ENCODE measurements at places on chromosomes 13 and 19.

- DNase-seq = no peak
Observed at GRCh38 chr13:105952973-105953290, 582.5 kb downstream of the EFNB2 start.

DNA sequence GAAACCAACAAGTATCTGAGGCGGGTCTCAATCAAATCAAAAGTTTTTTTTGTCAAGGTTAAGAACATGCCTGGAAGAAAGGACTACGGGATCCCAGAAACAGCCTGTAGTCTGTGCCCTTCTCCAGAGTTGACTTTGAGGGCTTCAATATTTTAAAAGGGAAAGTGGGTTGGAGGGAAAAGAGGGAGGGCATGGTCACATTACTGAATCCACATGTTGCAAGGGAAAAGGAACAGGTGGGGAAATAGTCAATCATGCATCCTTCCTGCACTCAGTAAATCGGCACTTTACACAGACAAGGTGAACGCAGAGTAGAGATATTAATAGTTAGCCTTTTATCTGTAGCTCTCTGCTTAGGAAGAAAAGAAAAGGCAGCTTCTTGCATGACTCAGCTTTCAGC is 808.5 kb downstream of the UQCRFS1 start:
- DNase-seq = no peak

GRCh38 chr13:48533961-48534600 is 1.2 kb upstream of the RCBTB2 start:
- no peak for DNase-seq

DNA sequence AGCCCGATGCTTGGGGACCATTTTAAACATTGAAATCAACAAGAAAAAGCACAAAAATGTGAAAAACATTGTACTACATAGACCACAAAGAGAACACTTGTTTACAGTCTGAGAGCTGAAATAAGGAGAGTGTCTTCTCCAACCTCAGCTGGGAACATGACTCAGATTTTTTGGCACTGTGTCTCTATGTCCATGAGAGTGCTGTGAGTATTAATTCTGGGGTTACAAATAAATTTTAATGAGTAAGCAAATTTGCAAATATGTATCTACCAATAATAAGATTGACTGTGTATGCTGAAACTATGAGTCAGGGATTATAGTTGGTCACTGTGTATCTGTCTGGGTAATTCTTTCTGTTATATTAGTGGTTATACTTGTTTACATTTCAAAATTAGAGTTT is 174.0 kb downstream of the DCT start:
- DNase-seq = no peak

GRCh38 chr19:50500060-50500752 is 10.8 kb downstream of the JOSD2 start:
- no peak for DNase-seq

GRCh38 chr13:110921209-110921608 is 6.3 kb upstream of the ANKRD10 start:
- DNase-seq = no peak

- DNase-seq = no peak
Observed at GRCh38 chr19:30682146-30682998, 310.2 kb downstream of the ZNF536 start.

DNA sequence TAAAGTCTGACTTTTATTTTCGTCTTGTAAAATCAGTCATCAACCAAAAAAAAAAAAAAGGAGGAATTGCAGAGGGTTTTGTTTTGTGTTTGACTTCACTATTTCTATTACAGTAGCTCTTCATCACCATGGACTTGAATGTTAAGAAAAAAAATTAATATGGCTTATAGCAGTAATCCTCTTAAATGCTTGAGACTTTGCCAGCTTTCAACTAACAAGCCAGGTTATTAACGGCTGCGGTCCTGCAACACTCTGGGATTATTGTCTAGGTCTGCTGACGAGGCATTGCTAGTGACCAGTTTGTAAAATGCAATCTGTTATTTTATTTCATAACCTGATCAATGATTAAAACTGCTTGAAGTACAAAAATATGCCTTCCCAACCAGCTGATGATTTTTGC is 647.2 kb upstream of the KLHL1 start:
- DNase-seq = no peak

DNA sequence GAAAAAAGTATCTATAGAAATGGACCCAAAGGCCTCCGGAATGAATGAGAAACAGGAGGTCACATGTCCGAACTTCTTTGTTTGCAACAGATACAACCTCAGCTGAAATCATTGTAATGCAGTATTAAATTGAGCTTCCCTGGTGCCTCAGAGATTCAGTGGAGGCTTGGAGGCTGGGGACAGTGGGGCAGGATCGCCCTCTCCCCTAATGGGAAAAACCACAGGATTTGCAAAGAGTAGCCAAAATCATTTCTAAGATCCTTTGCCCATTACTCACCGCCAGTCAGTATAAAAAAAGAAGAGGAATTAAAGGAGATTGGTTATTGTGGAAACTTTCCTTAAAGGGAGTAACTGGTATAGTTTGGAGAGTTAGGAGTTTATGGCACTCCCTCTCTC is 30.4 kb upstream of the IRS2 start:
- no peak for DNase-seq

GRCh38 chr19:14536926-14537692 is 7.7 kb downstream of the TECR start:
- no peak for DNase-seq

GRCh38 chr19:10339380-10339960 is at the start of gene ICAM3:
TSS of gene ICAM3 (minus strand) at chr19:10339624. CDS start at chr19:10339614, 10 bp downstream.
- DNase-seq = peak; percentile 16

- no peak for DNase-seq
Observed at GRCh38 chr19:4171676-4172075, 10.7 kb downstream of the SIRT6 start.

GRCh38 chr13:77898097-77898496 is 20.5 kb downstream of the EDNRB start:
- no peak for DNase-seq

DNA sequence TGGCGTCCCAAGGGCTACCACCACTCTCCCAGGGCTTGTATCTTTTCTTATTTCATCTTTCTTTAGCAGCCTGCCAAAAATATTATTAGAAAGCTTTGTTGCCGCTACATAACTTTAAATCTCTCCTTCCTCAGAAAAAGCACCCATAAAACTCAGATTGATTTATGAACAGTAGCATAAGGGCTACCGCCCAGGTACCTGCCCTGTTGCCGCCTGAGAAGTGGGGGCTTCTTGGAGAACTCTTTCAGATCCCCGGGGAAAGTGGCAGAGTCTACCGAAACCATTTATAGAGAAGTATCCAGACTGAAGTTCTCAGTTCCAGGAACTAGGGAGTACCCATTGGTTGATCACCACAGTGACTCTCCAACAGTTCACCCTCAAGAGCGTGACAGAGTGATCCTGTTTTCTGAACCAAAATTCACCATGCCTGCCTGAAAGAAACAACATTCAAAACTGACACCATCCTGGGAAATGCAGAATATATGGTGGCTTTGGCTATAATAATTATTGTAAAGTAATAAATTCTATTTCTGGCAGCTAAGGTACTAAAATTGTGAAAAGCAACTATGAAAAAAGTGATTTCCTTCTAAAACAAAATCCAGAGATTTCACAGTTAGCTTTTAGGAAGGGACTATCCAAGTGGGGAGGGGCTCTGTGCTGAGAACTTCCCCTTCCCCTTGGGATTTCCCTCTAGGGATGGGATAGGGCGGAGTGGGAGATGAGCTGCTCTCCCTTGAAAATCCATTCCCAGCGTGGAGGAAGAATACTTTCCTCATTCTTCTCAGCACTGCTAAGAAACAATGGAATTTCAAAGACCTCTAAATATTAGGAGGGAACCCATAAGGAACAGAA is 877 bp upstream of the N4BP2L1 start:
- DNase-seq = no peak

DNA sequence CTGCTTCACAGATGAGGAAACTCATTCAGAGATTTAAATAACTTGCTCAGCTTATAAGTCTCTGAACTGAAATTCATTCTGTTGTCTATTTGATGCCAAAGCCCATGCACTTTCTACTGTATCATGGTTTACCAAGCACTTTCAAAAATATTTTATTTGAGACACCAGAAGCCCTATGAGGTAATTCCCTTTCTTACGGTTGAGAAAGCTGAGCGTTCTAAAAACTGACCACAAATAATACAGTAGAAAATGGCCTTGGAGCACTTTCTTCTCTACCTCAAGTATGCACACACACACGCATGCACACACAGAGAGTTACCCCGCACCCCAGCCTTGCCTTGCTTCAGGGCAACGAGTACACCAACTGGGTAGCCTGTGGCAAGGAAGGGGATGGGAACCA is 228.5 kb downstream of the RFC3 start:
- DNase-seq = no peak

Measured in activated CD8-positive, alpha-beta memory T cell treated with anti-CD3 and anti-CD28 coated beads for 4 hours (primary cell).